ENCODE measurements at places on chromosomes 6 and 20. TPM values are rescaled to one million over a fixed set of nuclear protein-coding genes. Genes with fewer than 3 reads are reported as not detected.

Gene NT5E
- 51.2 TPM for total RNA-seq

GRCh38 chr6:43516367-43516696 is 394 bp downstream of the YIPF3 start:
- peak overlapping the region; percentile 30 for H3K27ac ChIP-seq
- DNase-seq: no peak
- H3K36me3 ChIP-seq: peaks cover 68% of the 10 kb centered on the region
- peaks cover 17% of the 10 kb centered on the region for H3K4me1 ChIP-seq
- H3K4me3 ChIP-seq: peak overlapping the region; percentile 68

DNA sequence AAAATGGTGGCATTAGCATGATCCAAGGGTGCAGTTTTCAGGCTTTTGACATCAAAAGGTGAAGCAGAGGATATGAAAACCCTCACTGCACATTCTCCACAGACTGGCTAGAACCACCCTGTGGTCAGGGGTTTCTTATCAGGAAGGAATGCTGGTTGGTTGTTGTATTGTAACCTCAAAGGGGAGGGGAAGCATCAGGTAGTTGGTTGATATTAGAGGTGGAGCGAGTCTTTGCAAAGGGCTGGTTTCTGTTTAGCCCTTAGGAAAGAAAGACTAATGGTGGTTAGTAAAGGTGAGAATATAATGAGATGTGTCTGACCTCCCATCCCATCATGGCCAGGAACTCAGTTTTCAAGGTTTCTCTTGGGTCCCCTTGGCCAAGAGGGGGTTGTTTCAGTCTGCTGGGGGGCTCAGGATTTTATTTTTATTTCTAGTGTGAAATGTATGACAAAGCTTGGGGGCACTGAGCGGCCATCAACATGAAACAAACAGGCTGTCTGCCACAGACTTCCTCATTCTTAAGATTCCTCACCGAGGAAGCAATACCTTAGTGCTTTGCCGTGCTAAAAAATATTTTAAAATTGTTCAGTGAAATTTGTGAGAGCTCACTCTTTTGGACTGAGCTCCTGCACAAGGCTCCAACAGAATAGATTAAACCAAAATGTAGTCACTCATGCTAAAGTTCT is 47.5 kb upstream of the PROKR2 start:
- H3K4me3 ChIP-seq: no peak overlapping the region
- DNase-seq: peak; percentile 60
- H3K27ac ChIP-seq: peak overlapping the region; percentile 87
- peaks cover 19% of the 10 kb centered on the region for H3K4me1 ChIP-seq
- H3K36me3 ChIP-seq: no peaks in the 10 kb centered on the region

GRCh38 chr20:1700990-1701389 is 43.4 kb upstream of the SIRPG start:
- no peak for DNase-seq
- H3K27me3 ChIP-seq: peaks cover 17% of the 10 kb centered on the region
- H3K27ac ChIP-seq: no peak overlapping the region
- H3K36me3 ChIP-seq: no peaks in the 10 kb centered on the region

DNA sequence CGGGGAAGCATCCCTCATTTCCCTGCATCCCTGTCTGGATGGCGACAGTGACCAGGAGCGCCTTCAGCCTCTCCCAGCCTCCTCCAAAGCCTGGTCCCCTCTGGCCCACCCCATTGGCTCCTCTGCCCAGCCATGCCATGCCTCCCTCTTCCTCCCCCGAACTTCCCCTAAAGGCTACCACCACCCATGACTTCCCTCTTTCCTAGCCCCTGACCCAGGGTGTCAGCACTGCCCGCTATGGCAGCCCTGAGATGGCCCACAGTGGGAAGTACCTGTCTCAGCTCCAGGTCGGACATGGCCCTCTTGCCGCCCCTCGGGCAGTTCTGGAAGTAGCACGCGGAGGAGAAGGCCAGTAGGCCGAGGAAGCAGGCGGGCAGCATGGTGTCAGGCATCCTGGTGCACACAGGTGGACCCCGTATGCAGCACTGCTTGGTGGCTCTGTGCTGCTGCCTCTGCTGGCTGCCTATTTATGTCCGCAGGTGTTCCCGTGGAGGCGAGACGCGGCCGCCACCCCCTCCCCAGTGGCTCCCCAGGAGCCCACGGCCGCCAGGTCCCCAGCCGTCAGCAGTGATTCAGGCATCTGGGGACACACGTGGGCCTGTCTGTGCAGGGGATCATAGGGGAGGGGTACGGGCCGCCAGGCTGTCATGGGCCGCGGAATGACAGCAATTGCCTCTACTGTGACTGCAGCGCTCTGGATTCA is at the start of gene AVP:
Gene AVP (minus strand): TSS at position 442 of the 703 bp plus-strand sequence. CDS start 50 bp downstream, at position 392.
- no peak within 1 kb of the TSS for H3K4me3 ChIP-seq
- no peaks in the 10 kb centered on the region for H3K36me3 ChIP-seq
- 0 out of 2 replicates have a peak, but pooled peaks cover 3% of the 10 kb centered on the region for H3K4me1 ChIP-seq
- no peak within 1 kb of the TSS for H3K27ac ChIP-seq

DNA sequence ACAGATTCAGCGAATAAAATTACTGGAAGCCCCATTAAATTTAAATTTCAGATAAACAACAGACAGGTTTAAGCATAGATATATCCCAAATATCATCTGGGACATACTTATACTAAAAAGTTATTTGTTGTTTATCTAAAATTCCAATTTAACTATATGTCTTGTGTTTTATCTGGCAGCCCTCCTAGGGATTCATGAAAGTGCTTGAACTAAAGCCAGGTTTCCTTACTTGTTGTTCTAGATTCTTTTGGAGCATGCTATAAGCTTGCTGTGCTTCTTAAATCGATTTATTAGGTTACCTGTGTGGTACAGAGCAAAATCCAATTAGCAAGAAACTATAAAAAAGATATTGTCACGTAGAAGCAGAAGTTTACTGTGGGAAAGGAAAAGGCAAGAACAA is 202.5 kb upstream of the GMDS start:
- H3K4me1 ChIP-seq: peaks cover 9% of the 10 kb centered on the region
- H3K36me3 ChIP-seq: no peaks in the 10 kb centered on the region
- H3K27me3 ChIP-seq: no peaks in the 10 kb centered on the region
- H3K4me3 ChIP-seq: no peak overlapping the region
- H3K27ac ChIP-seq: no peak overlapping the region

DNA sequence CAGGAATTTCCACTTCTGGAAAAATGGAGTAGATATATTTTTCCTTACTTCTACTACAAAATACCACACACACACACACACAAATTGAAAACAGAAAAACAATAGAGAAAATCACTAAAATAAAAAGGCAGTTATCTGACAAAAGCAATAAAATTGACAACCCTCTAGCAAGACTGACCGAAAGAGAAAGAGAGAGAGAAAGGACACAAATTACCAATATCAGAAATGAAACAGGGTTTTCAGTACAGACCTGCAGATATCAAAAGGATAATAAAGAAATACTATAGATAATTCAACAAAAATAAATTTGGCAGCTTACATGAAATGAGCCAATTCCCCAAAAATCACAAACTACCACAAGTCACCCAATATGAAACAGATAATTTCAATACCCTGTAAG is 104.7 kb downstream of the OPRM1 start:
- no peak overlapping the region for H3K27ac ChIP-seq
- no peaks in the 10 kb centered on the region for H3K36me3 ChIP-seq
- H3K4me1 ChIP-seq: no peaks in the 10 kb centered on the region
- no peak overlapping the region for H3K4me3 ChIP-seq
- peaks cover 9% of the 10 kb centered on the region for H3K27me3 ChIP-seq

GRCh38 chr20:23231561-23232218 is 118.9 kb upstream of the NXT1 start:
- H3K27ac ChIP-seq: peak overlapping the region; percentile 95
- DNase-seq: peak; percentile 78
- no peaks in the 10 kb centered on the region for H3K36me3 ChIP-seq
- H3K27me3 ChIP-seq: no peaks in the 10 kb centered on the region
- no peak overlapping the region for H3K4me3 ChIP-seq
- peaks cover 56% of the 10 kb centered on the region for H3K4me1 ChIP-seq

GRCh38 chr20:52191916-52192718 is 538 bp upstream of the ZFP64 start:
- no peak overlapping the region for H3K27ac ChIP-seq
- peaks cover 16% of the 10 kb centered on the region for H3K4me1 ChIP-seq
- H3K4me3 ChIP-seq: peak overlapping the region; percentile 69
- no peaks in the 10 kb centered on the region for H3K27me3 ChIP-seq
- DNase-seq: no peak

Gene TAF4
- total RNA-seq: 7.1 TPM

GRCh38 chr6:161369339-161369738 is 95.5 kb upstream of the AGPAT4 start:
- no peaks in the 10 kb centered on the region for H3K27me3 ChIP-seq
- no peak for DNase-seq
